Gastrocnemius medialis (tissue), 4 donors: ENCODE measurements at places on chromosomes 4 and X. TPM values are rescaled to one million over a fixed set of nuclear protein-coding genes. Genes with fewer than 3 reads are reported as not detected.

DNA sequence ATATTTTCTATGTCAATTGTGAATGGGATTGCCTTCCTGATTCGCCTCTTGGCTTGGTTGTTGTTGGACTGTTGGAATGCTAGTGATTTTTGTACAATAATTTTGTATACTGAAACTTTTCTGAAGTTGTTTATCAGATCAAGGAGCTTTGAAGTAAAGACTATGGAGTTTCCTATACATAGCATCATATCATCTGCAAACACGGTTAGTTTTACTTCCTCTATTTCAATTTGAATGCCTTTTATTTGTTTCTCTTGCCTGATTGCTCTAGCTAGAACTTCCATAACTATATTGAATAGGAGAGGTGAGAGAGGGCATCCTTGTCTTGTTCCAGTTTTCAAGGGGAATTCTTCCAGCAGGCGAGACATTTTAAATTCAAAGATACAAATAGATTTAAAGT is 226.5 kb downstream of the FBXO8 start:
- no peak for DNase-seq
- no peaks in the 10 kb centered on the region for H3K4me1 ChIP-seq
- H3K36me3 ChIP-seq, result no peaks in the 10 kb centered on the region
- no peak overlapping the region for H3K4me3 ChIP-seq
- H3K27ac ChIP-seq, result no peak overlapping the region

Gene TIGD4
- not detected for total RNA-seq

Gene MAGEA3
- total RNA-seq, result not detected

Gene UGT2A2
- total RNA-seq, result not detected

DNA sequence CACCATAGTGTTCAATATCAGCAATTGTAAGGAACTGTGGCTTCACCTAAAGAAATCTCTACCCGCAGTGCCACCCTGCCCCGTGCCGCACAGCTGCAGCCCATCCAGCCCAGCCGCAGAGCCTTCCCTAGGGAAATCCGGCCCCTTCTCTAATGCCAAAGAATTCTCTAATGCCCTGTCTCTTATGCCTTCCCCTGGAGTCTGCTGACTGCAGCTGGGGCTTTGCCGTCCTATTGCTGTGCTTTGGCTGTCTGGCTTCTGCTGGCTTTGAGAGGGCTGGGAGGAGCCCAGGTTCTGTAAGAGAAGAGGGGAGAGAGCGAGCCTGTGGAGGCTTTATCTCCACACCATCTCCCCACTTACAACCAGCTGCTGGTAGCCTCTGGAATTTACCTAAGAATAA is 85.9 kb upstream of the HELT start:
- no peak overlapping the region for H3K4me3 ChIP-seq
- H3K27me3 ChIP-seq, result no peaks in the 10 kb centered on the region
- no peak overlapping the region for H3K27ac ChIP-seq

DNA sequence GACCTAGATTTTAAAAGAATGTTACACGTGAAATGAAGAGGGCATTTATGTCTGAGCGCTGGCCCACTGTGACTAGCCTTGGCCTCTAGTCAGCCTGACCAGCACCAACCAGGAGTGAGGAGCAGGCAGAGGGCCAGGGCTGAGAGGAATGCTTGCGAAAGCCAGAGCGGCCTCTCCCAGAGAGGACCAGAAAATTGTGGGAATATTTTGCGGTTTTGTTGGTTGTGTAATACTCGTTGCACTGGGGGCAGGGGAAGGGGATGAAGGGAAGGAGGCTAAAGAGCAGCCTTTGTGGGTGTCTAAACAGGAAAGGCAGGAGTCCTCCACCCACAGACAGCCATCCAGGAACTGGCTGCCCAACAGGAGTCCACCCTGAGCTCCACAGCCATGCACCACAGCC is 3.8 kb downstream of the GABRE start:
- H3K27me3 ChIP-seq, result peaks cover 3% of the 10 kb centered on the region
- H3K4me1 ChIP-seq, result no peaks in the 10 kb centered on the region
- no peak overlapping the region for H3K27ac ChIP-seq
- no peaks in the 10 kb centered on the region for H3K36me3 ChIP-seq

Gene CENPI
- total RNA-seq, result not detected

- H3K4me3 ChIP-seq, result no peak overlapping the region
- peaks cover 5% of the 10 kb centered on the region for H3K27me3 ChIP-seq
- no peak overlapping the region for H3K27ac ChIP-seq
These were observed 4.1 kb upstream of the NDNF start for GRCh38 chr4:121076416-121076815.

DNA sequence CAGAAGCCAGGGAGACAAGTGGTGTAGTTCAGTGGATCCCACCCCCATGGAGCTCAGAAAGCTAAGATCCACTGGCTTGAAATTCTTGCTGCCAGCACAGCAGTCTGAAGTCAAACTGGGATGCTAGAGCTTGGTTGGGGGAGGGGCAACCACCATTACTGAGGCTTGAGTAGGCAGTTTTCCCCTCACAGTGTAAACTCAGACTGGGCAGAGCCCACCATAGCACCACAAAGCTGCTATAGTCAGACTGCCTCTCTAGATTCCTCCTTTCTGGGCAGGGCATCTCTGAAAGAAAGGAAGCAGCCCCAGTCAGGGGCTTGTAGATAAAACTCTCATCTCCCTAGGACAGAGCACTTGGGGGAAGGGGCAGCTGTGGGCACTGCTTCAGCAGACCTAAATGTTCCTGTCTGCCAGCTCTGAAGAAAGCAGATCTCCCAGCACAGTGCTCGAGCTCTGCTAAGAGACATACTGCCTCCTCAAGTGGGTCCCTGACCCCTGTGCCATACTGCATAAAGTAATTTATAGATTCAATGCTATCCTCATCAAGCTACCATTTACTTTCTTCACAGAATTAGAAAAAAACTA is 163.2 kb downstream of the HHIP start:
- H3K36me3 ChIP-seq, result no peaks in the 10 kb centered on the region
- no peak overlapping the region for H3K27ac ChIP-seq
- no peaks in the 10 kb centered on the region for H3K4me1 ChIP-seq
- no peak overlapping the region for H3K4me3 ChIP-seq
- DNase-seq, result no peak

GRCh38 chrX:148682206-148682605 is 181.8 kb downstream of the AFF2 start:
- H3K4me3 ChIP-seq, result no peak overlapping the region
- no peaks in the 10 kb centered on the region for H3K27me3 ChIP-seq
- H3K36me3 ChIP-seq, result no peaks in the 10 kb centered on the region

- no peak for DNase-seq
- no peak overlapping the region for H3K27ac ChIP-seq
- no peaks in the 10 kb centered on the region for H3K36me3 ChIP-seq
These were observed 113.5 kb upstream of the TTC29 start for GRCh38 chr4:147059064-147059731.

Gene NSG1
- not detected for total RNA-seq
